ENCODE measurements at places on chromosomes 6 and 20. TPM values are rescaled to one million over a fixed set of nuclear protein-coding genes. Genes with fewer than 3 reads are reported as not detected.

Gene RIPOR3
- total RNA-seq = not detected

Gene C20orf144
- total RNA-seq = 0.23 TPM

Gene SCUBE3
- total RNA-seq = 0.04 TPM

Gene SYNE1
- 33.7 TPM for total RNA-seq

Gene MATN4
- 0.11 TPM for total RNA-seq

Gene BACH2
- total RNA-seq = 90.8 TPM

Gene ADGB
- total RNA-seq = not detected

Gene SMPD2
- total RNA-seq = 9.8 TPM

Gene PLA2G7
- total RNA-seq = not detected

Gene HSPA1L
- 2.8 TPM for total RNA-seq

Gene GTF3C6
- 85.7 TPM for total RNA-seq

Gene FOXS1
- not detected for total RNA-seq

Gene GUCA1A
- total RNA-seq = 0.37 TPM

Gene HCK
- 0.16 TPM for total RNA-seq
